CD8-positive, alpha-beta memory T cell (primary cell): ENCODE measurements at places on chromosomes 16 and 17. TPM values are rescaled to one million over a fixed set of nuclear protein-coding genes. Genes with fewer than 3 reads are reported as not detected.

DNA sequence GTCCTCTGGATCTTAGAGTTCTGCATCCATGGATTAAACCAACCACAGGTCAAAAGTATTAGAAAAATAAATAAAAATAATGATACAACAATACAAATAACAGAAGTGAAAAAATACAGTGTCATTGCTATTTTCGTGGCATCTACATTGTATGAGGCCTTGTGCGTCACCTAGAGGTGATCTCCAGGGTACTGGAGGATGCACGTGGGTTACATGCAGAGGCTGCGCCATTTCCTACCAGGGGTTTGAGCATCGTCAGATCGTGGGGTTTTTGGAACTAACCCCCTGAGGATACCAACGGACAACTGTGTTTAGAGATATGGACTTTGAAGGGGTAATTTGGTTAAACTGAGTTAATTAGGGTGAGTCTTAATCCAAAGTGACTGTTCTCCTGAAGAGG, 224.7 kb downstream of the ENGASE start:
- no peak for DNase-seq

GRCh38 chr16:58085171-58085570, 44.0 kb downstream of the CFAP20 start:
- no peak for DNase-seq

DNA sequence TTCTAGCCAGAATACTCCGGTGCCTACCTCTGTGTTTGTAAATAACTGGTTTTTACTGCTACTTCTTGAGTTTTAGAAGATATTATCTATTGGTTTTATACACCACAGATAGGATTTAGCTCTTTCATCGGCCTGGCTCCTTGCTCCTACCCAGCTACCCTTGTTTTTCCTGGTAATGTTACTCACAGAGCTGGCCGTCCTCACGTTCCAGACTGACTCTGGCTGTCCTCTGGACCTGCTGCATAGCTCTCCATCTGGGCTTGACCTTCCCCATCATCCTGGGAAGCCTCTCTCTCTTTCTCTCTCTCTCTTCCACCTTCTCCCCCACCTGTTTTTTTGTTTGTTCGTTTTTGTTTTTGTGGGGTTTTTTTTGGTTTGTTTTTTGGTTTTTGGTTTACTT, 51.5 kb downstream of the MPRIP start:
- DNase-seq: no peak

DNA sequence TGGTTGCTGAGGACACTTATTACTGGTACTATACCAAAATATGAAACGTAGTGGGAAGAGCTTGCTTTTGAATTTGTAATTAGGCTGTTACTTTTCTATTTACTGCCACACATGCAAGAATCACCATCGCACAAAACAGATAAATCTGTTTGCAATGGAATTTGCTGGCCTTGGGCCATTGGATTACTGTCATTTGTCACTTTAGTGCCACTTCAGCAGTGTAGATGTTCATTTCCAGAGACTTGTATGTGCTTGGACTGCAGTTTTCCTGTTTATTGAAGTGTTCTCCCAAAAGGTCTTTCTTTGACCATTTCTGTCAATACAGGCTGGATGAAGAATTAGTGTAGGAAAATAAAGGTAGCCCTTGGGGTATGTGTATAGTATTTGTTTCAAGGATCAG, 4.5 kb downstream of the USP10 start:
- no peak for DNase-seq

GRCh38 chr17:42284566-42284965, 3.7 kb upstream of the STAT5A start:
- DNase-seq: no peak

DNA sequence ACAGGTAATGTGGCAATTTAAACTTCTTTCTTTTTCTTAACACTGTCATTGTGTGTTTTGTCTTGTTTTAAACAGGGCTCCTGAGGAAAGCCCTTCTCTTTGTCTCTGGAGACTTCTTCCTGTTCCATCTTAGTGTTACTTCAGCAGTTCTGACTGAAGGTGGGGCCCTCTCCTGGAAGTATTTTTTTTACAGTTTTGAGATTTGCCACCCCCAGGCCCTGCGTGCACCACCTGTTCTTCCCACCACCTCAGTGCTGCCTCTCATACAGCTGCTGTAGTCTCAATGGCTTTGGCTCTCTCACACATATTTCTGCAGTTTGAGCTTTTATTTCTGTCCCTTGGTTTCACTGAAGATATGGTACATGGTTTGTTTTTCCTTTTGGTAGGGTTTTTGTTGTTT, 52.5 kb upstream of the ALDH3A1 start:
- no peak for DNase-seq

Gene IRX5
- total RNA-seq: not detected

DNA sequence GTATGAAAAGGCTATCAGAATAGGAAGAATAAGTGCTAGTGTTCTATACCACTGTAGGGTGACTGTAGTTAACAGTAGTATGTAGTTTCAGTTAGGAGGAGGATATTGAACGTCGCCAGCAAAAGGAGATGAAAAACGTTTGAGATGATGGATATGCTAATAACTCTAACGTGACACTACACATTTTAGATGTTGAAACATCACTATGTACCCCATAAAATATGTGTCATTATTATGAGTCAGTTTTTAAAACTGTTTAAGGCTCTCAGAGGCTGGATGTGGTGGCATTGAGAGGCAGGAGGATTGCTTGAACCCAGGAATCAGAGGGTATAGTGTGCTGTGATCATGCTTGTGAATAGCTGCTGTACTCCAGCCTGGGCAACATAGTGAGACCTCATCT, 31.8 kb downstream of the UBN1 start:
- no peak for DNase-seq

Gene FBXO39
- not detected for total RNA-seq

DNA sequence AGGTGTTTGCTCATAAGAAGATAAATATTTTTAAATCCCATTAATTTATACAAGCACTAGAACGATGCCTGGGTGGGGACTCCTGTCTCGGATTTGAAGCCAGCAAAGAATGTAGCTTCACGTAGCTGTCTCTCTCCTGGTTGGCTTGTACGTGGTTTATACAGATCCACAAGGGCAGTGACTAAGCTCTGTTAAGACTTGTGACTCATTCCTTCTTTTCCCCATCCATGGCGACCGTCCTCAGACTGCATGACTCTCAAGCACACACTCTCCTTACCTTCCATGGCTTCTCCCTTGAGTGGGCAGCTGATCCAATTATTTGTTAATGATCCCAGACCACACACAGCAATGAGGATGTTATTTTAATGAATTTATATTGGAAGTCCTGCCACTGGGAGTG, 679.7 kb upstream of the SOX9 start:
- no peak for DNase-seq

Gene PLEKHH3
- total RNA-seq: 0.38 TPM

GRCh38 chr17:29158096-29158487, 22.1 kb downstream of the MYO18A start:
- DNase-seq: no peak

DNA sequence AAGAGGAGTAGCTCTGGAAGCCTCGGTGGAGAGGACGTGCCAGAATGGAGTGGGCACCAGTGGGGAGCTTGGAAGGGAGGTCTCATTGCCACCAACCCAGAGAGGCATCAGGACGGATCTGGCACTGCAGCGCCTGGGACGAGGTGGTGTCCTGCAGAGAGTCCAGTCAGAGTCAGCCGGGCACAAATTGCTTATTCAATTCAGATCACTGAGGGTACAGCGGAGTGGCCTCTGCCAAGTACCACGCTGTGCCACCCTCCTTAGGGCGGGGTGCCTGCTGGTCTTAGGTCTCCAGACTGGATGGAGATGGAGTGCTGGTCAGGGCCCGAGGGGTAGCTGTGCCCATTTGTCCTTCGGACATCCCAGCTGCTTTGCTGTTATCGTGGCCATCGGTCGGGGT, 18.9 kb upstream of the SPPL2C start:
- no peak for DNase-seq

DNA sequence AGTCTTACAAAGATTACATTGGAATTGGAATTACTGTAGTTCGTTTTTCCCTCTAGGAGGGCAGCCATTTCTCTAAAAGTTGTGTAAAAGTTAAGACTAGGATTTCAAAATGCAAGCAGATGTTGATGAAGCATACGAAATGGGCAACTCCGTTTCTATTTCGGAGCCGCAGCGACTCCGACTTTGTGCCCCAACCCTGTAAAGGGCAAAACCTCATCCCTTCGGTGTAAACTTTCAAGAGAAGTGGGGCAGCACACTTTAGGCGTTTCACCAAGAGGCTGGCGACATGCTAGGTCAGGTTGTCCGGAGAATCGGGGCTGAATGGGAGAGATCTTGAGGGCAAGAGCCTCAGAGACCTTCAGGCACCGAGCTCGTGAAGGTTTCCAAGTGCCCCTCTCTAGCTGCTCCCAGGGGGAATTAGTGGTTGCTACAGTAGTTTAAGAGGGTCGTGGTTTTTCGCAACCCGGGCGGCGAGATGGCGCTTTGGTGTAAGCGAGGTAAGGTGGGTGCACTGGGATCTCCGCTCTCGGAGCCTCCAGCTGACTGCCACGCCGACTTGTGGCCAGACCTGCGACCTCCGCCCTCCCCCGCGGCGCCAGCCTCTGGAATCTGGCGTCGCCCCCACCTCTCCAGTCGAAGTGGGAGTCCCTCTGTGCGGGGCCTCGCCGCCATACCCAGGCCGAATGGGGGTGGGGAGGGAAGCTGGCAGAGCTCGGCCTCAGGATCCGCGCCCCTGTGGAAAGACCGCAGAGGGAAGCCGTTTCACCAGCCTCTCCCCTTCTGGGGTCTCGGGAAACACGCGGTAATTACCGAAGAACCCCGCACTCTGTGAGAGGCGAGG, 1.0 kb upstream of the HEXIM2 start:
- DNase-seq: peak; percentile 30

Gene LLGL1
- 26.3 TPM for total RNA-seq

- no peak for DNase-seq
Measured at GRCh38 chr16:15932939-15933338, 16.5 kb upstream of the ABCC1 start.

DNA sequence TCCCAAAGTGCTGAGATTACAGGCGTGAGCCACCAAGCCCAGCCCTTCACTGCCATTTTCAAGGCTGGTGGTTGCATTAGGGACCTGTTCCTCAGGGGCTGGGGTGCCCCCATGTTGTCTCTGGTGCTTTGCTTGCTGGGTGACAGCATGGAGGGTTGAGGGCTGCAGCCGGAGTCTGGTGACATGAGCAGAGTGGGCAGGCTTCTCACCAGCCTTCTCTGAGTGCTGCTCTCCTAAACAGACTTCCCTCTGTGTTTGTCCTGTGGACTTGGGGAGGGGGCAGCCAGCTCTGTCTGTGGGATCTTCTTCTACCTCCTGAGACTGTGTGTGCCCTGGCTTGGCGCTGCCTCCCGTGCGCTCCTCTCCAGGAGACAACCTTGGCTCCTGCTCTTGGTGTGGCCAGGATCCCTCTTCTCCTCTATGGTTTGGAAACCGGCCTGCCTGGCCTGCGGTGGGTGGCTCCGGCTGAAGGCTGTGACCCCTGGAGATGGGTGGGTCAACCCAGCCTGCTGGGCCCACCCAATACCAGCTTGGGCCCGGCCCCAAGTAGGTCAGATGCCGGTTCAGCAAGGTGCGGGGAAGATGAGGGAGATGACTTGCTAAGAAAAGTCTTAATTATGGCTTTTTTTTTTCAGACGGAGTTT, 72.1 kb downstream of the PDPK1 start:
- no peak for DNase-seq

- DNase-seq: no peak
Measured at GRCh38 chr17:49370971-49371834, 9.2 kb upstream of the ZNF652 start.

GRCh38 chr17:77990301-77990700, 31.8 kb downstream of the TNRC6C start:
- DNase-seq: no peak

- no peak for DNase-seq
Measured at GRCh38 chr16:19136549-19137196, 22.9 kb downstream of the ITPRIPL2 start.

GRCh38 chr17:55458978-55459377, 37.3 kb upstream of the MMD start:
- DNase-seq: no peak

DNA sequence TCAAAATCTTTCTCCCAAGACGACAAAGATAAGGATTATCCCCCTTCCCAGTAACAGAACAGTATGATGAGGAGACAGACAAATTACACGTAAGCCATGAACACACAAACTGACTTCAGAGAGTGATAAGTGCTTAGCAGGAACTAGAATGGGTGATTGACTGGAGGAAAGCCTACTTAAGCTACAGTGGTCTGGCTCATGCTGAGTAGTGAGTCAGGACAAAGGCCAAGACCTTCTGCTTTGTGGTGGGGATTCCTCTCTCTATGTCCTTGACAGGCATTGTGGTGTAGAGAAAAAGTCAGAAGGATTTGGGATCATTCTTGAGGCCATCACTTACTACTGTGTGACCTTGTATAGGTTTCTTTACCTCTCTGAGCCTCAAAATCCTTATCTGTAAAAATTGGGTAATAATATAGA, 381.9 kb upstream of the CCL2 start:
- no peak for DNase-seq

DNA sequence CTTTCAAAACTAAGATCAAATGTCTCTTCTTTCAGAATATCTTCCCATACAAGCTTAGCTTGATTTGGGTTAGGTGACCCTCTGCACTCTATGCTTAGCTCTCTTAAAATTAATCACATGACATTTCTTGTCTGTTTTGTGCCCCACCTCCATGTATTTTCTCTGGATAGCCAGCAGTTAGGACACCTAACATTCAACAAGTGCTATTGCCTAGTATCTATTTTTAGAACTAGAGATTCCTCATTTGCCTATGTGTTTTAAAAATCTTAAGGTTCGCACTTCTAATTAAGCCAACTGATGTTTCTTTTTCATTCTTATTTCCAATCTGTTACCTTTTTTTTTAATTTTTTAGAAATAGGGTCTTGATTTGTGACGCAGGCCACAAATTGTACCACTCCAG, 129.7 kb upstream of the C17orf78 start:
- no peak for DNase-seq

Gene SYT17
- total RNA-seq: not detected

Gene SRR
- total RNA-seq: 11.7 TPM
